Uterus (tissue), 4 donors: ENCODE measurements at places on chromosomes 2 and 18.
A peak's percentile ranks its signal among the peaks of the same experiment; 100 is the strongest.

DNA sequence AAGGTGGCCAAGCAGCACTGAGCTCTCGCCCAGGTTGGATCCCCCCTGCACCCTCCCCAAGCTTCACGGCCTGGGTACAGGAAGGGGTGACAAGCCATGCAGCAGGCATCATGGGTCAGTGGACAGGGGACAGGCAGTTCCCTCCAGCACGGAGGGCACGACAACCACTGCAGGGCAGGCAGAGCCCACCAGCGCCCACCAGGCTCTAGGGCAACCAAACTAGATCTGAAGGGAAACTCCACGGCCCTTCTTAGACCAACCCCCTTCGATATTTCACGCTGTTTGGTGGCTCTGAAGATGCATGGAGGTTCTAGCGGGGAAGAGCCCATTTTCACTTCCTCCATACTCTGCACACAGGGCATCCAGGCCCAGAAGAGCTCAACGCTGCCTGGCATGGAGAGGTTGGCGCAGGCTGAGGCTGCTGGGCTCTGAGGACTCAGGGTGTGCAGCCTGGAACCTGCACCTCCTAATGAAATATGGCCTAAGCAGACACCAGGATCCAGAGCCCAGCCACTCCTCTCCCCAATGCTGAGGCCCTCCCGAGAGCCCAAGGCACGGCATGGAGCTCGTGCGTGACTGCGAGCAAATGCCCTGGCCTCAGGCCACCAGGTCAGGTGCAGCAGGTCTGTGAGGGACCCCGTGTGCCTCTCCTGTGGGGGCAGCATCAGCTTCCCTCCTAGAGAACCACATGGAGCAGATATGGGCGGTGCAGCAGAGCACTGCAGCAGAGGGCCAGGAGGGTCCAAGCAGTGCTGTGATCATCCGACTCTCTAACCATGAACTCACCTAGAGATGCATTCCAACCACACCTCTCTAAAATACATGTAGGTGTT lies 8.7 kb upstream of the MTERF4 start:
- no peak for DNase-seq

- peak; percentile 51 for DNase-seq
Measured at GRCh38 chr2:233542507-233542906, 24.1 kb downstream of the USP40 start.

DNA sequence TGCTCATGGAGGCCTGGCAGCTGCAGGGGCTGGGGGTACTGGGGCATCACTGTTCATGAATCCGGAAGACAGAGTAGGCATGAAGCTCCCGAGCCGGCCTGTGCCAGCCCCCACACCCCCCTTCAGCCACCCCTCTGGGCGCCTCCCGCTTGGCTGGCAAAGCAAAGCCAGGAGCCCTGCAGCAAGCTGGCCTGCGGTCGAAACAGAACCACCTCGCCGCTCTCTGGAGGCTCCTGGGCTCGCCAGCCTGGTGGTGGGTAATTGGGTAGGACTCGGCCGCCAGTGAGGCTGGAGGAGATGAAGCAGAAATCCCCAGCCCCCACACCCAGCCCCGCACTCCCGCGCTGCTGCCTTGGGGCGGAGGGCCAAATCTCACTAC lies 70.9 kb upstream of the GPC1 start:
- no peak for DNase-seq

- DNase-seq = no peak
Measured at GRCh38 chr2:35508601-35509000, 847.0 kb upstream of the CRIM1 start.

GRCh38 chr2:160835166-160835565 lies 325.1 kb upstream of the TANK start:
- DNase-seq = no peak

GRCh38 chr2:223613017-223613950 lies 11.1 kb upstream of the SCG2 start:
- DNase-seq = peak; percentile 83

GRCh38 chr18:51447351-51448342 lies 250.2 kb upstream of the MEX3C start:
- no peak for DNase-seq

- no peak for DNase-seq
Measured at GRCh38 chr2:119672161-119672862, 6.7 kb upstream of the TMEM177 start.

DNA sequence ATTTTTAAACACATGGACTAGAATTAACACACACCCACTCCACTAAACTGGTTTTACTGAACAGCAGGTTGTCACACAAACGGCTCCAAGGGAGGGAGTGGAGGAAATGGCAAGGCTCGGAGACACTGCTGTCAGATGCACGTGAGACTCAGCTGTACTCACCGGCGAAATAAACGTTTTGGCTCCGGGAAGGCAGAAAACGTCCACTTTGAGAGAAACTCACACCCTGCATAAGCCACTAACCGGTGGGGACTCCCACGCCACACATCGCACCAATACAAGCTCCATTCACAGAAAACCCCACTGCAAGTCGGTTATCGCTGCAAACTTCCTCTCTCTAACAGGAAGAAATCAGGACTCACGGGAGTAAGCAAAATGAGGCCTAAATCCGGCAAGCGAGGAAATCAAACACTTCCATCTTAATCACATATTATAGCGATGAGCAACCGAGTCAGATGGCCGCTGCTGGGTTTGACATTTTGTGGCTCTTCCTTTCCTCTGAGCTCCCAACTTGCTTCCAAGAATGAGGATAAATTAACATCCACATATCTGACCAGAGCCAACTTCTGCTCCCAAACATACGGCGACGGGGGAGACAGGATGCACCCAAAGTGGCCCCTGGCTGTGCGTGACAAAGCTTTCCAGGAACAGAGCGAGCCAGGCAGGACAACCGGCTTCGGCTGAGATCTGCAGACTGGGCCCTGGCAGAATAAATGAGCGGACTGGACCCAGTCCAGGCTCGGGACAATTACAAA lies 63.5 kb downstream of the HDAC4 start:
- DNase-seq = no peak

DNA sequence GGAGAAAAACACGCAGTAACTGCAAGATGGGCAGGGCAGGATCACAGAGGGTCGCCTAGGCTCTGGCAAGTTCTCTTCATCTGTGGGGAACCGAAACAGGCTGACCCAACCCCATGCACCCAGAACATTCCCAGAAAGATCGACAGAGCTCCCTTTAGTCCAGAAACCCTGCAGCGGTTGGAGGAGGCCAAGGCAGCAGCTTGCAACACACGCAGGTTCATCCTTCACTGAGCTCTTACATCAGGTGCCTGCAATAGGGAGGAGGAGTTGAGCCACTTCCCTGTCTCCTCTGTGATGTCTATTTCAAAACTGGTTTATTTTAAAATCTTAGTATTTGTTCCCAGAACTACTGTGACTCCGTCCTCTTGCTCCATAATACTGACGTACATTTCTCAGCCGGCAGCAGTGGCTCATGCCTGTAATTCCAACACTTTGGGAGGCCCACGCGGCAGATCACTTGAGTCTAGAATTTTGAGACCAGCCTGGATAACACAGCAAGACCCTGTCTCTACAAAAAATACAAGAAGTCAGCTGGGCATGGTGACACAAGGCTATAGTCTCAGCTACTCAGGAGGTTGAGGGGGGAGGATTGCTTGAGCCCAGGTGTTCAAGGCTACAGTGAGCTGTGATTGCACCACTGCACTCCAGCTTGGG lies 11.5 kb upstream of the SLC11A1 start:
- peak; percentile 46 for DNase-seq

GRCh38 chr2:133641497-133641896 lies 73.2 kb upstream of the NCKAP5 start:
- no peak for DNase-seq

- DNase-seq = no peak
Measured at GRCh38 chr2:152445791-152446201, 110.8 kb downstream of the FMNL2 start.

- peak; percentile 29 for DNase-seq
Measured at GRCh38 chr18:10036479-10036878, 122.7 kb downstream of the VAPA start.

DNA sequence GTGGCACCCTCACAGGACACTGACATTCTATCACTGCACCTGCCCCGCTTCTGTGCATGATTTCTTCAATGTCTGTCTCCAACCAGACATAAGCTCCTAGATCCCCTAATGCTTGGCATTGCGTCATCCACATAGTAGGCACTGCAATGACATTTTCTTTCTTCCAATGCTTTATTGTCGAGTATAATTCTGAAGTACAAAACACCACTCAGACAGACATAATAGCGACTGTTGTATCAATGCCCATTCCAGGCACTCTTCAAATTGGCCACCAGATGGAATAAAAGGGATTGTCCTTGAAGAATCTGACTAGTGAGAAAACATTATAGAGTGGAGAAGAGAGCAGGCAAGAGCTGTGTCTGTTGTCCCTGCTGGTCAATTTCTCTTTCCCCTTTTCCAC lies 89.0 kb downstream of the LPIN1 start:
- no peak for DNase-seq

- no peak for DNase-seq
Measured at GRCh38 chr2:86275384-86275799, 62.0 kb downstream of the REEP1 start.

GRCh38 chr2:16031058-16031847 lies 90.9 kb downstream of the MYCN start:
- DNase-seq = no peak

- DNase-seq = no peak
Measured at GRCh38 chr2:159897081-159897480, 99.1 kb upstream of the CD302 start.

GRCh38 chr2:188308483-188308882 lies 16.8 kb downstream of the GULP1 start:
- DNase-seq = no peak

DNA sequence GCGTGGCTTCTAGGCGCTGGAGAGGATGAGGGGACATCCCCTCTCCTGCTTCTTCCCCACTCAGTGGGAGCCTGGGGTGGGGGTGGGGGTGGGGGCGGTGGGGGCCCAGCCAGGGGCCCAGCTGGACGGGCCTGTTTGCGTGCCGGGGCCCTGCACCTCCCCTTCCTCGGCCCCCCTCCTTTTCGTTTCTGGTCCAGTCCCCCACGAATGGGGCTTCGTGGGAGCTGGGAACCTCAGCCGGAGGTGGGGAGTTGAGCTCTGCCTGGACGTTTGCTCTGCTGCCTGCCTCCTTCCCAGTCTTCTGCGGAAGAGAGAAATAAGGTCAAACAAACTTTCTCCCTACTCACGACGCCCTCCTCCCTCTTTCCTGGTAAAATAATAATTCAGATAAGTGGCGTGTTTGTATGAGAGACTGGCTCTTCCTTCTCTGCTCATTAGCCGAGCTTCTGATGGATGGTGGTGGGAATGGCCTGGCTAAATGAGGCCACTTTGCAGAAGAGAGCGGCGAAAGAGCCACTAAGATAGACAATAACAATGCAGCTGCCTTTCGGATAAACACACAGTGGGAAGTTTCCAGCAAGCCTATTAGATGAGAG lies 782 bp downstream of the MTA3 start:
- DNase-seq = peak; percentile 38

GRCh38 chr2:241132538-241133435 lies 16.5 kb downstream of the PASK start:
- no peak for DNase-seq

- no peak for DNase-seq
Measured at GRCh38 chr2:229071292-229071976, 199.7 kb downstream of the PID1 start.

- no peak for DNase-seq
Measured at GRCh38 chr2:45960057-45960863, 308.8 kb downstream of the PRKCE start.

DNA sequence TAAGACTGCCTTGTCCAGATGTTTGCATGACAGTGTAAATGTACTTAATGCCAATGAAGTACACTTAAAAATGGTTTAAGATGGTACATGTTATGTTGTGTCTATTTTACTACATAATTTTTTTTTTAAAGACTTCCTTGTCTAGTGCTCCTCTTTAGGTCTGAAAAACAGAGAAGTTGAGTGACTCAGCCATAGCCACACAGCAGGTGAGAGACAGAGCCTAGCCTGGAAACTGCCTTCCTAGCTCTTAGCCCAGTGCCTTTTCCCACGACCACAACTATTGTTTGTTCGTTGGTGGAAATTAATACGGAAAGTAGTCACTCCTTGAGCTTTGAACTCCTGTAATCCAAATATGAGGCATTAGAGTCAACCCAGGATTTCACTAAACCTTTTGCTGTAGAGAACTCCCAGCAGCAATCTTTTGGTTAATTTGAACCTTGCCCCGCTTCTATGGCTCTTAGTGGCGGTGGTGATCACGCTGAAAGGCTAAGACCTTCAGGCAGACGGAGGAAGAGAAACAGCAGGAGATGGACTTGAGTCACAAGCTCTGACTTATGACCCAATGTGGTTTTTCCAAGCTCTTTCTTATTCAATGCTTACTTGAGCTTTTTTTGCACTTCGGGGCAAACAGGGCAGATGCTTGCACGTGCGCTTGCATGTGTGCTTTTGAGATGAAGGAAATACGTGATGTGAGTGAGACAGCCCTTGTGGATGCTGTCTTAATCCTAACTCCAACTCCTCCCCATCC lies 21.2 kb downstream of the TRIB2 start:
- no peak for DNase-seq
